Activated T-helper 1 cell treated with Interleukin-2 at 50 U/mL for 16 hours (primary cell): ENCODE measurements at places on chromosomes 16 and 17.

DNA sequence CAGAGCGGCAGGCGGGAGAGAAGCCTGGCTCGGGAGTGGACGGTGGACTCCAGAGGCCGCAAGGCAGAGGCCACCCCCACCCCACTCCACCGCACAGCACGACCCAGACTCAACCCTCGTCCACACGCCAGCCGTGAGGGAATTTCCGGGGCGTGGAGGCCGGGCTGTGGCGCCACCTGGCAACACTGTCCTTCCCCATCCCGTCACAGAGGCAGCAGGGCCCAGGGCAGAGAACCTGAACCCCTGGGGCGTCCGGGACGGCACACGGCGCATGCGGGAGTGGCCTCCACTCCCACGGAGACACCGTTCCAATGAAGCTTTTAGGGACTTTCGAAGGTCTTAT, 23.5 kb downstream of the GNPTG start:
- DNase-seq: no peak

GRCh38 chr16:75379911-75380847, 53.1 kb downstream of the CFDP1 start:
- peak; percentile 5 for DNase-seq

GRCh38 chr16:12450387-12450786, 353.3 kb downstream of the CPPED1 start:
- no peak for DNase-seq

DNA sequence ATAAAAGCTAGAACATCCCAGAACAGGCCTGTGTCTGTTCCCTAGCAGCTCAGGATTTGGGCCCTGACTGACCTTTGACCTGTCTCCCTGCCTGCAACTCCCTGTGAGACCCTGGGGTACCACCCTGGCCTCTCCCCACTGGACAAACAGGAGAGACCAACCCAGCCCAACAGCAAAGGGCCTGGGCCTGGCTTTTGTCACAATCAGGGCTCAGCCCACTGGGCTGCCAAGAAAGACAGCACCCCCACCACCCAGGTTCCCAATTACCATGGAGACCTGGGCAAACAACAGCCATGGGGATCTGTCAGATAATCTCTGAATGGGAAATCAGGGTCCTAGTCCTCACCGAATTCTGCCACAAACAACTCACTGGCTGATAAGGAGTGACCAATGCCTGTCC, 11.1 kb downstream of the PLLP start:
- no peak for DNase-seq

DNA sequence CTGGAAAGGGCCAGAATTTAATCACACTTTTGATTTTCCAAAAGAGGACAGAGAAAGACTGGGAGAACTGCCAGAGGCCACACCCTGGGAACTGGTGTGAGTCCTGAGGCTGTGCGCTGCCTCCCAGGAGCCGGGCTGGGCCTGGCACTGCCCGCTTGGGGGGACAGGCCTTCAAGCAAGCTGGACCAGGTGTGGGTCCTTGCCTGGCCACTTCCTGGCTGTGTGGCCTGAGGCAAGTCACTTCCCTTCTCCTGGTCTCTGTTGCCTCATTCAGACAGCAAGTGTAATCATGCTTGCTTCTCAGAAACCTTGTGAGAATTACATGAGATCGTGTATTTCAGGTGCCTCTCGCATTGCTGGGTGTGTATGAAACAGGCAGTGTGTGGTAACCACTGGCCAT, 143.0 kb downstream of the SNX29 start:
- DNase-seq: no peak
